ENCODE measurements at places on chromosomes 5 and 9.

DNA sequence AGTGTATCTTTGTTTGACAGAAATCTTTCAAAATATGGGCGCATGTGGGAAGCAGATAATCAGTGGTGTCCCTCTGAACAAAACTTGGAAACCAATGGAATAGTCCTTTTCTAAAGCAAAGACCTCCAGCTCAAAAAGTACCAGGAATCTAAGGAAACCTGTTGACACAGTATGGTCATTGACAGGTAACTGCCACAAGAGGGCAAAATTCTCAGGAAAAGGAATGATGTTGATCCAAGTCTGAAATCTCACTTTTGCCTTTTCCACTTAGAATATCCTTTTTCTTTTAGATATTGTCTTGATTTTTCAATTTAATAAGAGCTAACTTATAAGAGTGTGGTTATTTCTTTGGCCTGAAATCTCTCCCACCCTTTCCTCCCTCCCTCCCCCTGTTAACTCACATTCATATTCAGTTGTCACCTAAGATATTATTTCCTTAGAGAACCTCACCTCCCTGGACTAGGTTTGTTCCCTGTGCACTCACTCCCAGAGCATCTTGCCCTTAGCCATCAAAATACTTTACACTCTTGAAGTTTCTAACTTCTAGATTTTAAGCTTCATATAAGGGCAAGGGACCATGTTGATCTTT, 59.0 kb upstream of the BARX1 start:
- peak; percentile 28 for DNase-seq

DNA sequence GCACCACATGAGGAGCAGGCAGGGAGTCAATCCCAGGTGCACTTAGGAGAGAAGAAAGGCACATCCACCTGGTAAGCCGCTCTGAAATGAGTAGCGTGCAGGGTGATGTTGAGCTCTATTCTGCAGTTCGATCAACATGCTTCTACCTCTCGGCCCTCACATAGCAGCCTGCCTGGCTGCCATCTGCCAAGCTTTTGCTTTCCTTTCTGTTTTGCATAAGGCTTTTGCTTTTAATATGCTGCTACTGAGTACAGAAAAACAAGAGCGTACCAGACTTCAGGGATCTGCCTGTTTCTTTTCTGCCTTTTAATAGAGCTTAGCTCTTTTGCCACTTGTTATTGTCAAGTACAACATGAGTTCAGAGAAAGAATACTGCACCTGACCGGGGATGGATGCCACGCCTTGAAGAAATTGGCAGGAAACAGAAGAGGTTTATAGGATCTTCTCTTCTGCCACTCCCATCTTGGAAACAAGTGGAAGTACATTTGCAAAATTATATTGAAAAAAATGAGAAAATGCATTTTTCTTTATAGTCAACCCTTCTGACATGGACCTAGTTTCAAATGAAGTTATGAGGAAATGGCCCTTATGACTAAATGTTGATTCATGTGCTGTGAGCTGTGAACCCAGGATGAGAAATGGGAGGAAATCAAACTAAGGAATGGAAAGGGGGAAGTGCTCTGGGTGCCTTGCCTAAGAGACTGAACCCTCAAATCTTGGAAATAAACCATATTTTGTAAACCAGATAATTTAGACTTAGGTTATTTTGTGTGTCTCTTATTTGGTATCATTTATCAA, 4.0 kb upstream of the FCHO2 start:
- DNase-seq: peak; percentile 82

GRCh38 chr9:135880438-135880837, 26.9 kb downstream of the CAMSAP1 start:
- no peak for DNase-seq

GRCh38 chr5:110179321-110179720, 489.6 kb downstream of the MAN2A1 start:
- no peak for DNase-seq

DNA sequence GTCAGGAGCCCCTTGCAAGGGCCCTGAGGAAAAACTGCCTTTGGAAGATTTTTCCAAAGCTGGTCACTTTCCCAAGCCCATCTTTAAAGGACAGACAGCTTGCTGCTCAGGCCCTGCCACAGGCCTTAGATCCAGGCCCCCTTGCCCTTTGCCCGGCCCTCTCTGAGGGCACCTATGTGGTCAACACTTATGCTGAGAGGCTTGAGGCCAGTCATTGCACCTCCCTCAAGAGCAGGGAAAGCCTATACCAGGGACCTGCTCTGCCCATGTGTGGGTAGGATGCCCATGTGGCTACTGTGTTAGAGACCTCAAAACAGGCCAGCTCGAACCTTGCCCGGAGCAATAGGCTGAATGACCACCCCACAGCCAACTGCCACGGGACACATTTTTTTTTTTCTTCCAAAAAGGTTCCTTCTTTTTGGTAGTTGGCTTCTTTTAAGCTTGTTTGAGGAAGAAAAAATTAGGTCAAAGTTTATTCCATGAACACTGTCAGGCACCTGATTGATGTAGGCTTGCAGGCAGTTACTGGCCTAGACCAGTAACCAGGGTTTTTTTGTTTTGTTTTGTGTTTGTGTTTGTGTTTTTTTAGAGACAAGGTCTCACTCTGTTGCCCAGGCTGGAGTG, 3.8 kb downstream of the TCF7 start:
- no peak for DNase-seq

GRCh38 chr5:61177716-61178115, 15.4 kb upstream of the SMIM15 start:
- no peak for DNase-seq
